ENCODE measurements at places on chromosomes 7 and 10. TPM values are rescaled to one million over a fixed set of nuclear protein-coding genes. Genes with fewer than 3 reads are reported as not detected.

GRCh38 chr10:35517431-35518181 is 87.5 kb upstream of the GJD4 start:
- H3K27ac ChIP-seq, result no peak overlapping the region
- DNase-seq, result no peak
- H3K4me3 ChIP-seq, result no peak overlapping the region
- H3K4me1 ChIP-seq, result peaks cover 16% of the 10 kb centered on the region
- H3K27me3 ChIP-seq, result no peaks in the 10 kb centered on the region
- no peaks in the 10 kb centered on the region for H3K36me3 ChIP-seq

DNA sequence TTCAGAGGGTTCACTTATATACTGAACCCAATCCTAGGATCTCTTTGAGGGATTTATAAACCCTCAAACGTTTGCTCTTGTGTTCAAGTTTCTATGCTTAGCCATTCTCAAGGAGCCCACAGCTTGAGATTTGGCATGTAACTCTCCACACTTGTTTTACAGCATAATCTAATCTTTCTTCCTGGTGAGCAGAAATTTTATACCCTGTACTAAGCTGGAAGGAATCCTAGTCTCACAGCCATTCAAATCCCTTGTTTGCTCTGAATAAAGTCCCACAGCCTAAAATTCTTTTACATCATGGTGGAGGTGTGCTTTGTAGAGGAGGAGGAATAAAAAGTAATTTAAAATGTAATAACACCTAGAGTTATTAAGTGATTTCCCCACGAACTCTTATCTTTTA is 5.3 kb upstream of the AGR2 start:
- no peak overlapping the region for H3K4me3 ChIP-seq
- no peaks in the 10 kb centered on the region for H3K4me1 ChIP-seq
- no peaks in the 10 kb centered on the region for H3K36me3 ChIP-seq
- H3K27me3 ChIP-seq, result no peaks in the 10 kb centered on the region

GRCh38 chr10:45282061-45282460 is 33.3 kb downstream of the OR13A1 start:
- no peak overlapping the region for H3K27ac ChIP-seq
- no peak for DNase-seq
- H3K36me3 ChIP-seq, result no peaks in the 10 kb centered on the region
- no peak overlapping the region for H3K4me3 ChIP-seq
- H3K27me3 ChIP-seq, result peaks cover 4% of the 10 kb centered on the region
- no peaks in the 10 kb centered on the region for H3K4me1 ChIP-seq

- no peak overlapping the region for H3K27ac ChIP-seq
- H3K4me3 ChIP-seq, result no peak overlapping the region
- H3K27me3 ChIP-seq, result no peaks in the 10 kb centered on the region
- H3K4me1 ChIP-seq, result no peaks in the 10 kb centered on the region
These were observed 80.6 kb downstream of the ARHGAP21 start for GRCh38 chr10:24642921-24643678.

DNA sequence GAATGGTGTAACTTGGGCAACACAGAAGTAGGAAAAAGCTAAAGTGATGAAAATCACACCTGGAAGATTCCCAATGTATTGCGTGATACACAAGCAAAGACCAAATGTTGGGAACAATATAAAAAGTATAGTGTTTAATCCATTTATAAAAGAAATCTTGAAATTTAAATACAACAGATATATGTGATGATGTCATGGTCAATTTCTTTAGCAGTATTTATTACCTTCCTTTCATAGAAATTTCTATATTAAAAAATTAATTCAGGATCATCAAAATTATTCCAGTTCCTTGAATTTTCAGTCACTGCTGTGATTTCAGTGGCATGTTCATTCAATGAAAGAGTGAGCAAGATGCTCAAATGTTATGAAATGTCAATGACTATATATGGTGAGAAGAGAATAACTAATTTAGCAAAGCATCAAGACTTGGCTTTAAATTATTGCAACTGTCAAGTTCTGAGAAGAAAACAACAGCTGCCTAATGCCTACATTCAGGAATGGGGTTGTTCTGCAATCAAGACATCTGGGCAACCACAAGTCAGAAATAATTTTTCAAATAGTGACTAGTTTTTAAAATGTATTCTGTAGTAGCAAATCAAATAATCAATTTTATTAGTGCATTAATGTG is 308.8 kb downstream of the SEMA3D start:
- no peak overlapping the region for H3K4me3 ChIP-seq
- no peaks in the 10 kb centered on the region for H3K36me3 ChIP-seq
- H3K27me3 ChIP-seq, result no peaks in the 10 kb centered on the region
- H3K27ac ChIP-seq, result no peak overlapping the region

GRCh38 chr7:136163340-136163801 is 186.2 kb upstream of the MTPN start:
- peaks cover 3% of the 10 kb centered on the region for H3K36me3 ChIP-seq
- no peak for DNase-seq

GRCh38 chr10:72322030-72322279 is 32.8 kb downstream of the DNAJB12 start:
- no peaks in the 10 kb centered on the region for H3K36me3 ChIP-seq
- H3K4me3 ChIP-seq, result peak overlapping the region; percentile 35
- H3K27me3 ChIP-seq, result peaks cover 22% of the 10 kb centered on the region
- DNase-seq, result no peak

CHST3 gene
- polyA plus RNA-seq, result not detected

- no peaks in the 10 kb centered on the region for H3K36me3 ChIP-seq
- no peak overlapping the region for H3K27ac ChIP-seq
- no peak overlapping the region for H3K4me3 ChIP-seq
- no peaks in the 10 kb centered on the region for H3K27me3 ChIP-seq
These were observed 268.8 kb downstream of the DNAJB6 start for GRCh38 chr7:157605638-157606037.

DNA sequence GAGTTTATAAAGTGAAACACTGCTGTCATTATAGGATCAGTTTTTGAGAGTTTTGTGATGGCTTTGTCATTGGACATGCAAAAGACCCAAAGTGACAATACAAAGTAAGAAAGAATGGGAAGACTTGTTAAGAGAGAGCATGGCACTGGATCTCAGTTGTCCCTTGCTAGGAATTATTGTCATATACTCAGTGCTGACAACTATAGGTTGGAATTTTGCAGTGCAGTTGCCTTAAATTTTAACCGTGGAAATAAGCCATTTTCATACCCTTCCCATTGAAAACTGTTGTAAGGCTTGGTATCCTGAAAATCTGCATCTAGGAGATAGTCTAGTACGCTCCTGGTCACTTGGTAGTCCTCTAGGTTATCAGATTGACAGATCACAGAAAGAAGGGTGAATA is 1156.7 kb downstream of the GATA3 start:
- H3K27me3 ChIP-seq, result peaks cover 6% of the 10 kb centered on the region
- H3K27ac ChIP-seq, result no peak overlapping the region
- H3K4me1 ChIP-seq, result no peaks in the 10 kb centered on the region
- H3K4me3 ChIP-seq, result no peak overlapping the region
- no peaks in the 10 kb centered on the region for H3K36me3 ChIP-seq
- no peak for DNase-seq
